NCI-H2107 (cell line): ENCODE measurements at places on chromosomes 1 and 21.

- peak; percentile 84 for DNase-seq
These were observed 2.8 kb downstream of the RGS16 start for GRCh38 chr1:182601416-182601786.

GRCh38 chr1:10253755-10254154, 43.4 kb downstream of the KIF1B start:
- no peak for DNase-seq

DNA sequence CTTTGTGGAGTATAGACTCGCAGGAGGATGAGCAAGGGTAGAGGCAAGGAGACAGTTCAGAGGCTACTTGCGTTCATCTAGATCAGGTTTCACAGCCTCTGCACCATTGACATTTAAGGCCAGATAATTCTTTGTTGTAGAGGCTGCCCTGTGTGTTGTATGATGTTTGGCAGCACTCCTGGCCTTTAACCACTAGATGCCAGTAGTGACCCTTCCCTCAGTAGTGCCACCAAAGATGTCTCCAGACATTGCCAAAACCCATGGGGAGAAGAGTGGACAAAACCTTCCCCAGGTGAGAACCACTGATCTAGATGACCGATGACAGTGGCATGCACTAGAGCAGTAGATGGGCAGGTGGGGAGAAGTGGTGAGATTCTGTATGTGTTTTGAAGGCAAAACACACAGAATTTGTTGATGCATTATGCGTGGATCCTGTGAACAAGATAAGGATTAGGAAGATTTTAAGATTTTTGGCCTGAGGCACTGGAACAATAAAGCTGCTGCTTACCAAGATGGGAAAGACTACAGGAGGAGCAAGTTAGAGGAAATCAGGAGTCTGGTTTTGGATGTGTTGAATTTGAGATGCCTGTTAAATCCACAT, 9.9 kb upstream of the COG2 start:
- DNase-seq = peak; percentile 24

GRCh38 chr1:3463891-3464648, 9.6 kb downstream of the ARHGEF16 start:
- DNase-seq = no peak

- DNase-seq = no peak
These were observed 78.5 kb downstream of the FNBP1L start for GRCh38 chr1:93526431-93526830.

DNA sequence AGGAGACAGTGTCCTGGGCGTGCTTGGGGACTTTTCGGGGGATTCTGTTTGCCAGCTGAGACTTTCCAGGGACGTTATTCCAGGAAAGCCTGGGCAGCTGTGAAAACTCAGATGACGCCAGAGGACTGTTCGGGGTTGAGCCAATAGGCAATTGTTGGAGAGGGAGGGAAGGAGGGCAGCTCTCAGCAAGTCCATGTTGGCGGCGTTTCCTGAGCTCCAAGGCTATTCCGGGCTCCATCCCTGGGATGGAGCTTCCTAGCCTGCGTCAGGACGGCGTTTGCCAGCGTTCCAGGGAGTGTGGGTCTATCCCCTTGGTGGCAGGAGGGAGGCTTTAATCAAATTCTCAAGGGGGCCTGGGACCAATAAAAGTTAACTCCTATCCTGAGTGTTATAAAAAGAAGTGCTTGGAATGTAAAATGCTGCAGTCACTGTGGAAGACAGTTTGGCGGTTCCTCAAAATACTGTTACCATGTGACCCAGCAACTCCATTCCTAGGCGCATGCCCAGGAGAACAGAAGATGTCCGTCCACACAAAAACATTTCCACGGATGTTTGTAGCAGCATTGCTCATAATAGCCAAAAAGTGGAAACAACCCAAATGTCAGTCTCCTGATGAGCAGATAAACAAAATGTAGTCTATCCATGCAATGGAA, 15.2 kb downstream of the SLC27A3 start:
- DNase-seq = no peak

DNA sequence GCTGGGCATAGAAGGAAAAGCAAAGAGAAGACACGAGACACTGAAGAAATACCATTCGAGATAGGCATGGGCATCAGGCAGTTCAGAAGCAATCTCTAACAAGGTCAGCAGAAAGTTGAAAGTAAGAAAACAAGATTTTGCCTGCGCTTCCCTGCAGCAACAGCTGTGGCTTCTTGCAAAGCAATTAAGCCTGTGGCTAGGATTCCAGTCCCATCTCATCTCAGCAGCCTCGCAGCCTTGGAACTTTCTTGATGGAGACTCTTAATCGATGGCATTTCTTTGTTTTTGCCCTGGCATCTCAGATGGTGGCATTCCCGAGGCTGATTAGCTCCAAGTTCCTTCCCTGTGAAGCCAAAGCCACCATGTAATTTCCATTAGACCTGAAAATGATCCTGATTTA, 64.6 kb upstream of the SPAG17 start:
- no peak for DNase-seq

GRCh38 chr1:181083842-181084605, 4.5 kb upstream of the IER5 start:
- DNase-seq = no peak

- no peak for DNase-seq
These were observed 149.2 kb upstream of the PLD5 start for GRCh38 chr1:242673652-242674051.

DNA sequence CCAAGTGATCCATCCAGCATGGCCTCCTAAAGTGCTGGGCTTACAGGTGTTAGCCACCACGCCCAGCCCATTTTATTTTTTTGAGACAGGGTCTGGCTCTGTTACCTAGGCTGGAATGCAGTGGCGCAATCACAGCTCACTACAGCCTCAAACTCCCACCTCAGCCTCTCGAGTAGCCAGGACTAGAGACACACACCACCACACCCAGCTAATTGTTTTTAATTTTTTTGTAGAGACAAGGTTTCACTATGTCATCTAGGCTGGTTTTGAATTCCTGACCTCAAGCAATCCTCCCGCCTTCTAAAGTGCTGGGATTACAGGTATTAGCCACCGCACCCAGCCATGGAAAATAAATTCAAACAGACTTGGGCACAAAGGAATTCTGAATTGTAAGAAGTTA, 31.9 kb downstream of the PUM1 start:
- DNase-seq = no peak

DNA sequence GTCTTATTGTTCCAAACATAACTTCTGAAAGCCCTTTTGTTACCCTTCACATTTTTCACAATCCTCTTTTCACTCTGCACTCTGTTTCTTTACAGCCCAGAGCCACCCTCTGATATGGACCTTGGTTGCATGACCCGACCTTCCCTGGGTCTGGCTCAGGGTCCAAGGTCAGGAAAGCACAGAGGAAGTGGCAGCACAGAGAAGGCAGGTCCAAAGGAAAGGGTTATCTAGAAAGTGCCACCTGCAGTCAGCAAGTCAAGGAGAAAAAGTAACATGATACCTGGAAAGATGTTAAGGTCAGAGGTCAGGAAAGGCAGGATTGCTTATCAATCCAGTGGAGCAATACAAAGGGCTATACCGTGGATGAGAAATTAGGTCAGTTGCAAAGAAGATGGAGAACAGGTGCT, 18.4 kb downstream of the BCAR3 start:
- DNase-seq = no peak

DNA sequence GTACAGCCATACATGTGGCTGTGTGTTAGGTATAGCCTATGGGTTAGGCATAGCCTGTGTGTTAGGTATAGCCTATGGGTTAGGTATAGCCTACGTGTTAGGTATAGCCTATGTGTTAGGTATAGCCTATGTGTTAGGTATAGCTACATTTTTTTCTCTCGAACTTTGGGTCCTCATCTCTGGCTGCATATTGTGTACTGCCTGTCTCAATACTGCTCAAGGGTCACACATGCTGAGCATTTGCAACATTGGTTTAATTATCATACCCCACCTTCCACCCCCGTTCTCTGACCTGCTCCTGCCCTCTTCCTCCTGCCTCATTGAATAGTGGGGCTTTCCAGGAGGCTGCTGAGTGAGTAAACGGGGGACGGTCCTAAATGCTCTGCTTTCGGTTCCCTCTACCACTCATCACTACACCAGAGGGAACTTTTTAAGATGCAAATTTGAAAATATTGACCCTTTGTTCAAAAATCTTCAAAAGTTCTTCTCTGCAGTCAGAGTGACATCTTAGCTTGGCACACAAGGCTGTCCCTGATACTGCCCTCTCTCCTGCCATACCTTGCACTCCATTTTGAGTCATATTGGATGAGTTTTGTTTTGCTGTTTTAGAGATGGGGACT, 17.8 kb downstream of the OR2B11 start:
- no peak for DNase-seq

GRCh38 chr1:206100226-206100815, 16.9 kb downstream of the AVPR1B start:
- DNase-seq = no peak

DNA sequence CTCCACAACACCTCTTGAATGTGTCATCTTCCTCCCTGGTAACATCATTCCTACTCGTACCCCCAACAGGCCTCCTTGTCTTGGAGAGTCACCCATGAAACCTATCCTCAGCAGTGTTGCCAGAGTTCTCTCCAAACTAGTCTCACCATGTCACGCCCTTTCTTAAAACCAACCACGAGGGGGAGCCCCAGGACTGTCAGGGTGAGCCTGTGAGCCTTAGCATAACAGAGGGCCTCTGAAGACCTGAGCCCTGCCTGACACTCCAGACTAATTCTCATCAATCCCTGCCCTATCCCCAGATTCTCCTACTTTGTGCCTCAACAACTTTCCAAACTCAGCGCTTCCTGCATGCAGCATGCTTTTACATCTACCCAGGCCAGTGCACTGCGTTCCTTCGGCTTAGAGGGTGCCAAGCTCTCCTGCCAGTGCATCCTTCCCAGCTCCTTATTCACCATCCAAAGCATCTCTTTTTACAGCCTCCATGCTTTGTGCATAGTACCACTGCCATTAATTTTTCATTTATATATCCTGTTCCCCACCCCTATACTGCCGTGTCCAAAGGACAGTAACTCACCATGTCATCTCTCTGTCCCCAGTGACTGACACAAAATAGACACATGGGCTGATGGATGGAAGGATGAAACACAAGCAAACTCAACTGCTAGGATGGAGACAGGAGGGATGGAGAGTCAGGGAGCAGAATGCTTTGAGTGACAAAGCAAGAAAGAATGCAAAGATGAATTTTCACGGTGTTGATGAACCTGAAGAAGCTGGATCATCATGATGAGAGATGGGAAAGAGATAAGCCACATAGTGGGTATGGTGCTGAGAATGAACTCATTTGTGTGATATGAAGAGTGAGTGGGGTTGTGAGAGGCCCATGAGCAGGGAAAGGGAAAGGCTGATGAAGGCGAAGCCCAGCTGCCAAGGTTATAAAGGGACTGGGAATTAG, 34.0 kb downstream of the ZNF697 start:
- peak; percentile 78 for DNase-seq

GRCh38 chr1:231935856-231936255, 309.3 kb downstream of the DISC1 start:
- no peak for DNase-seq
